ENCODE measurements at places on chromosomes 4 and X.

DNA sequence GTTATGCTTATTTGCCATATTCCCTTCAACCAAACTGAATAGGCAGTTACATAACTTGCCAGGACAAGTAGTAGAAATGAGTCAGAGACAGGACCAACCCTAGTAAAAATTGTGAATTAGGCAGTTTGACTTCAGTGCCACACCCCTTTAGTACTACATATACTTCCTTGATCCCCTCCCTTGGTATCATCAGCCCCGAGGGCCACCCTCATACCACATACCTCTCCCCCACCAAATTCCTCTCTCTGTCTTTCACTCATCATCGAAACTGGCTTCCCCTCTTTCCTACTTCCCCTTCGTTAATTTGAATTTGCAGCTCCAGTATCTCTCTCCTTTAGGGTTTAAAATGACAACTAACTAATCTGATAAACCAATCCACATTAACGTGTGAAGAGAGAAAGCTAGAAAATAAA, 7.9 kb upstream of the PTPN13 start:
- no peak for DNase-seq

DNA sequence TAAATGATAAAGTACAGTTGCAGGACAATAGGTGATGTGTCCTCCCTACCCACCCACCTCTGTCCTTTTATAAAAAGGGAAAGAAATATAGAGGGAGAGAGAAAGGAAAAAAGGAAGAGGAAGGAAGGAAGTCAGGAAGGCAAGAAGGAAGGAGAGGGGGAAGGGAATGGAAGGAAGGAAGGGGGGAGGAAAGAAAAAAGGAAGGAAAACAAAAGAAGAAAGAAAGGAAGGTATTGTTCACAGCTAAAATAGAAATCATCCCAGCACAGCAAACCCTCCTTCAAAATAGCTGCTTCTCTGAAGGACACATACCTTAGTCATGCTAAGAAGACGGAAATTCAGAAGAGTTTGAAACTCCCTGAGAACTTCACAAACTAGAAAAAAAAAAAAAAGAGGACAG, 8.4 kb downstream of the NKX6-1 start:
- DNase-seq = no peak

DNA sequence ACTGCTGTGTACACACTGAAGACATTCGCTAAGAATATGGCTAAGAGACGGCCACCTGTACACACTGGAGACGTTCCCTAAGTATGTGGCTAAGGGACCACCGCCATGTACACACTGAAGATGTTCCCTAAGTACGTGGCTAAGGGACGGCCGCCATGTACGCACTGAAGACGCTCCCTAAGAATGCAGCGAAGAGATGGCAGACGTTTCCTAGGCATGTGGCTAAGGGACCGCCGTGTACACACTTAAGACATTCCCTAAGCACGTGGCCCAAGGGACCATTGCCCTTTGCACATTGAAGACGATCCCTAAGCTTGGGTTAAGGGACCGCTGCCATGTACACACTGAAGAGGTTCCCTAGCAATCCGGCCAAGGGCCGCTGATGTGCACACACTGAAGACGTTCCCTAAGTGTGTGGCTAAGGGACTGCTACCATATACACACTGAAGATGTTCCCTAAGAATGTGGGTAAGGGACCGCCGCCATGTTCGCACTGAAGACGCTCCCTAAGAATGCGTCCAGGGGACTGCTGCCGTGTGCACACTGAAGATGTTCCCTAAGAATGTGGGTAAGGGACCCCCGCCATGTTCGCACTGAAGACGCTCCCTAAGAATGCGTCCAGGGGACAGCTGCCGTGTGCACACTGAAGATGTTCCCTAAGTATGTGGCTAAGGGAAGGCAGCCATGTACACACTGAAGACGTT, 36.7 kb downstream of the DHRSX start:
- no peak for DNase-seq

GRCh38 chr4:109811707-109812106, 3.9 kb upstream of the GAR1 start:
- DNase-seq = no peak

DNA sequence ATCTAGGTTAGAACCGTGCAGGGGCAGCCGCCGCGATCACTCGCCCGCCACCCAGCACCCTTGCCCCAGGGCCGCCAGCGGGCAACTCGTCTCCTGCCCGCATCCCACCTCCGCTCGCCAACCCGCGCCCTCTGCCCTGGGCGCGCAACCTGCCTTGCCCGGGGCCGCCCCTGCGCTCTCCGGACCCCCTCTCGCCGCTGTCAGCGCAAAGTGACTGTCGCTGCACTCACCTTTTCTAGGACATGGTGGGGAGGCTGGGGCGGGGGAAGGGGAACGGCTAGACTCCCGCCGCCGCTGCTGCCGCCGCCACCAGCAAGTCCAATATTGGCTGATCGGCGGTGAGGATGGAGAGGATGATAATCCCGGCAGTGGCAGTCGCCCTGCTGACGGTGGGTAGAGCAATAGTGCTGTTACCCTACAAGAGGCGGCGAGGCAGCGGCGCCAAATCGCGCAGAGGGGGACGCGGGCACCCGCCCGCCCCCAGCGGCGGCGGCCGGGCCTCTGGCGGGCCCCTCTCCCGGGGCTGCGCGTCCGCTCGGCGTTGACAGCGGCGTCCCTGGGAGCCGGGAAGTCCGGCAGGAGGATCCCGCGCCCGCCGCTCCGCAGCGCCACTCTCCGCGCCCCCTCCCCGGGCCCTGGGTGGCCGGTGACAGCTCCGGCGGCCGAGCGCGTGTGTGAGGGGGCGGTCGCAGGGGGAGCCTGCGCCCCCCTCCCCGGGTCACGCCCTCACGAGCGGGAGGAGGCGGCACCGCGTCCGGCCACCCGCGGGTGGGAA, 2.3 kb upstream of the NR3C2 start:
- DNase-seq = peak; percentile 20

DNA sequence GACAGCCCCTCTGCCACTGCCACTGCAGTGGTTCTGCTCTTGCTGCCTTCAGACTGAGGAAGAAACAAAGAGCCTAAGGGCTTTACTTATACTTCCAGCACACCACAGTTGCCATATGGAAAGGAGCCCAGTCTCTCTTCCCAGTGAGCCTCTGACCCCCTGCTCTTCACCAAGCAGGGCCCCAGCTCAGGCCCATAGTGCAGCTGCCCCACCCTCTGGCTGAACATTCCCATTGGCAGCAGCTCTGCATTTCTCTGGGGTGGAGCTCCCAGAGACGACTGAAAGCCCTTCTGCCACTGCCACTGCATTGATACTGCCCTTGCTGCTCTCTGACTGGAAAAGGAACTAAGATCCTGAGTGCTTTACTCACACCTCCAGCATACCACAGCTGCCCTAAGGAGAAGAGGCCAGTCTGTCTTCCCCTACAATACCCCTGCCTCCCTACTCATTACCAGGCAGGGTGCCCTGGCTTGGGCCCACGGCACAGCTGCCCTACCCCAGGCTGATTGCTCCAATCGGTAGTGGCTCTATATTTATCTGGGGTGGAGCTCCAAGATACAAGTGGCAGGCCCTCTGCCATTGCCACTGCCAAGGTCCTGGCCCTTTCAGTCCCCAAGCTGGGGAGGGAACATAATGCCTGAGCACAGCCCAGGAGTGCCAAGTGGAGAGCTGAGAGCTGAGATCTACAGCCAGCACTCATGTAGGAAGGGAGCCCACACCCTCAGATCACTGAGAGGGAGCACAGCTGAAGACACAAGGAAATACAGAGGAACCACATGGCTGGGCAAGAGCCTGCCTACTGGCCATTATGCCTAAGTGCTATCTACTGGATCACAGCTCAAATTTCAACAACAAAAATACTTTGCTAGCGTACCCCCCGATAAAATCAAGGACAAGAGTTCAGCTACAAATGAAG, 36.0 kb downstream of the AWAT2 start:
- DNase-seq = no peak

Data from NCI-H526 treated with DMSO at 0.1 percent for 48 hours (cell line).